SHP77 treated with DMSO at 0.1 percent for 48 hours (cell line): ENCODE measurements at places on chromosomes 13 and 19.

GRCh38 chr19:14961956-14962685 lies 17.5 kb downstream of the SLC1A6 start:
- no peak for DNase-seq

DNA sequence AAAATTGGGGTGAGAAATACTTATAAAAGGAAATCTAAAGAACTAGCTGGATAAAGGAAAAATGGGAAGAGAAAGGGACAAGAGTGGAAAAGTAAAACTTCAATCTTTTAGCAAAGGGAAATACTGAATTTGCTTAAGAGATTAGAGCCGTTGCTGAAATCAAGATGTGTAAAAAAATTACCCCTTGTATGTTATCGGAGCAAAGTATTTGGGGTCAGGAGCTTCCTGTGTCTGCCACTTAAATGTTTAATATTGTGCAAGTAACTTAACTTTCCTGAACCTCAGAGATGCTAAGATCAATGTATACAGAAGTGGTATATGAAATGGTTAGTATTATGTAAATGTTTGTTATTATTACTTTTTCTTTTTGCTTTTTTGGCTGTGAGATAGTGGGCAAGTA lies 51.6 kb downstream of the NDFIP2 start:
- no peak for DNase-seq

DNA sequence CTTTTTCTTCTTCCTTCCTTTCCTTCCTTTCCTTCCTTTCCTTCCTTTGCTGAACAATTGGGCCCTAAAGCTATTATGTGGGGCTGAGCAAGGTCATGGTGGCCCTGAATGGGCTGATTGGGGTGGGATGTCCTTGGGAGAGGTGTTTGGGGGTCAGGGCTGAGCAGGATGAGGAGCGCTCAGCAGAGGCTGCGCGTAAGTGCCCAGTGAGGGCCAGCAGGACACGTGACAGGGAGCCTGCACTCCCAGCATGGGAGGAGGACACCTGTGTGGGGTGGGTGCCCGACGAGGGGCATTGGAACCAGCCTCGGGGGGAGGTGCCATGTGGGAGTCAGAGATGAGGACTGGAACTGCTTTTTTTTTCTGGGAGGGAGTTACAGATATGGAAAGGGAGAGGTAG lies 5.4 kb upstream of the LGALS7 start:
- DNase-seq, result no peak

DNA sequence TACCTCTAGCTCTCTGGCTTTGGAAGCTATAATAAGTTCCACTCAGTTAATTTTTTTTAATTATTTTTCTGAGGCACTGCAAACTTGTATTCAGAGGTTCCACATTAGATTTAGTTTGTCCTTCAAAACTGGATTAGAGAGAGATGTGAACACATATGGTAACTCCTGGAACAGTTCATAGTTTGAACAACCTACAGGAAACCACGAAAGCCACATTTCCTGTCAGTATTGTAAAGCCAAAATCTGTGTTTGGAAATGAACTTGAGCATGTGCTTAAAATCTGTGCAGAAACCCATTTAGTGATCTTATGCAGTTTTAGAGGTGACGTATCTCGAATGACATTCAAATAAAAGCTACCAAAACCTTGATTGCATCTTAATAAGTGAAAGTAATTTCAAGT lies 1952.0 kb downstream of the OLFM4 start:
- no peak for DNase-seq

DNA sequence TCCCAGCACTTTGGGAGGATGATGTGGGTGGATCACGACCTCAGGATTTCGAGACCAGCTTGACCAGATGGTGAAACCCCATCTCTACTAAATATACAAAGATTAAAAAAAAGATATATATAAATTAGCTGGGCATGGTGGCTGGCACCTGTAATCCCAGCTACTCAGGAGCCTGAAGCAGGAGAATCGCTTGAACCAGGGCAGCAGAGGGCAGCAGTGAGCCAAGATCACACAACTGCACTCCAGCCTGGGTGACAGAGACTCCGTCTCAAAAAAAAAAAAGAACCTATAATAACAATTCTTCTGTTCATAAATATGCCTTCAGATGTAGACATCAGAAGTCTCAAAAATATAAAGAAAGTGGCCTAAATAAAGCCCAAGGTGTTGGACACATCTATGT lies 7.6 kb downstream of the ZNF737 start:
- no peak for DNase-seq
